Colonic mucosa (tissue), 4 donors: ENCODE measurements at places on chromosomes 1 and 21. TPM values are rescaled to one million over a fixed set of nuclear protein-coding genes. Genes with fewer than 3 reads are reported as not detected.

The KRTAP6-1 gene
- total RNA-seq: not detected

The CLCA4 gene
- 194 TPM for total RNA-seq

The CTTNBP2NL gene
- total RNA-seq: 47.1 TPM

The KRTAP12-2 gene
- total RNA-seq: not detected

The ZNF683 gene
- not detected for total RNA-seq

DNA sequence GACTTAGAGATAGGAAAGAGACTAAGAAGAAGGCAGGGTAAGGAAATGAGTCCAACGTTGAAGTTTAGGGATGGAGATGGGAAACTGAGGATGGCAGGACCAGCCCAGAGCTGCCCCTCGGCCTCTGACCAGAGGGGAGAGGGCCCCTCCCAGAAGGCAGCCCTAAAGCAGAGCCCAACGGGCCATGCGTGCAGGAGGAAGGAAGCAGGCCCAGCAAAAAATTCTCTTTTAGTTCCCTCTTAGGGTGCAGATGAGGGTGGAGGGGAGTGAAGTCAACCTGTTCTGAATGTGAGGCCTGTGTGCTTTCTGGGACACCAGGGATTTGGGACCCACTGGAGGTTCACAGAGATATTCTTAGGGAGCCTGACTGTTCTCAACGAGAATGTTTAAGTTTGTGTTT, 225.4 kb downstream of the RHOU start:
- no peak overlapping the region for H3K4me3 ChIP-seq
- H3K27ac ChIP-seq: no peak overlapping the region
- DNase-seq: no peak
- no peaks in the 10 kb centered on the region for H3K27me3 ChIP-seq
- H3K36me3 ChIP-seq: no peaks in the 10 kb centered on the region

- DNase-seq: peak; percentile 96
These were observed 1.1 kb upstream of the GUCA2A start for GRCh38 chr1:42165511-42166210.

DNA sequence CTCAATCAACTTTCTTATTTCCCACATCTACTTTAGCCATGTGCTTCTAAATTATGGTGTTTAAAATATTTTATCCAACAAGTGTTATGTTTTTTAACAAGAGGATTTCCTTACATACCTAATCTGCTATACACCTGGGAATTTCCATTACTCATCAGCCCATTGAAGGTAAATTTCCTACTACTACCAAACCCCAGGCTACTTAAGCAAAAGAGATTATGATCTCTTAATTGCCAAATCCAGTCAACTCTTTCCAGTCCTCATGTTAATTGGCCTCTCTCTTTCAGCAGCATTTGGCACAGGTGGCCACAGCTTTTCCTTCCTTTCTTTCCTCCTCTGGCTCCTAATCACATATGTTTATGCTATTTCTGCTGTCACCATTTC, 5.1 kb upstream of the C1orf162 start:
- H3K27me3 ChIP-seq: no peaks in the 10 kb centered on the region
- no peaks in the 10 kb centered on the region for H3K36me3 ChIP-seq
- no peak overlapping the region for H3K27ac ChIP-seq
- no peak for DNase-seq
- no peak overlapping the region for H3K4me3 ChIP-seq

DNA sequence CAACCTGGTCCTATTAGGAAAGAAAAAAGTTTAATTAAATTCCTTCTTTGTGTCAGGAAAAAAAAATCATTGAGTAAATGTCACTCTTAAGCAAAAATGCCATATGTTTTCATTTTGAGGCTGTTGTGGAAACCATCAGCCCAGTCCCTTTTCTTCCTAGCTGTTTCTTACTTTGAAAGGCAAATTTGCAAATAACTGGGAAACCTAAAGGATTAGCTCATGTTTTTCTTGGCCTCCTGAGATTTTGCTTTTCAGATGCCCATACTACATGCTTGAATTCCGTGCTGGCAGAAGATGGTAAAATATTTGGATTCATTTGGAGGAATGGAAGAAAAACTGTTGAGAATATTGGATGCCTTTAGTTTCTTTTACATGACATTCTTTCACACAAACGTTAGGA, 182.1 kb upstream of the ADAMTS5 start:
- no peaks in the 10 kb centered on the region for H3K4me1 ChIP-seq
- no peak overlapping the region for H3K27ac ChIP-seq
- H3K27me3 ChIP-seq: no peaks in the 10 kb centered on the region
- H3K36me3 ChIP-seq: no peaks in the 10 kb centered on the region

DNA sequence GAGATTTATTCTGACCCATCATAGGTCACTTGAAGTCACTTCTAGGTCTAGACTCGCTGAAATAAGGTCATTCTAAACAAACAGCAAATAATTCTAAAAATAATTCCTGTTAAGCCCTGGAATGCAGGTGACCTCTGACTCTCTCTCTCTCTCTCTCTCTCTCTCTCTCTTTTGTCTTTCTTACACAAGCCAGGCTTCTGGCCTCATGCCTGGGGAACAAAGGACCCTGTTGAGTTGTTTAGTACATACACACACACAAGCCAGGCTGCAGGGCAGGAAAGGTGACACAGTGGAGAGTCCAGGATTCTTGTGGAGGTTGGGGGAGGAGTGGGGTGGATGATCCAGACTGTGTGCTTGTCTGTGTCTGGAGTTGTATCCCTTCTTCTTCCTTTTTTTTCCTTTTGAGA, 4.0 kb upstream of the MEX3A start:
- H3K27me3 ChIP-seq: no peaks in the 10 kb centered on the region
- no peaks in the 10 kb centered on the region for H3K4me1 ChIP-seq
- H3K36me3 ChIP-seq: no peaks in the 10 kb centered on the region
- no peak overlapping the region for H3K4me3 ChIP-seq
- DNase-seq: no peak
- H3K27ac ChIP-seq: no peak overlapping the region

GRCh38 chr1:184118046-184118445, 66.5 kb downstream of the TSEN15 start:
- H3K27me3 ChIP-seq: no peaks in the 10 kb centered on the region
- no peak overlapping the region for H3K27ac ChIP-seq
- no peak for DNase-seq
- H3K36me3 ChIP-seq: no peaks in the 10 kb centered on the region
- H3K4me3 ChIP-seq: no peak overlapping the region
- no peaks in the 10 kb centered on the region for H3K4me1 ChIP-seq

DNA sequence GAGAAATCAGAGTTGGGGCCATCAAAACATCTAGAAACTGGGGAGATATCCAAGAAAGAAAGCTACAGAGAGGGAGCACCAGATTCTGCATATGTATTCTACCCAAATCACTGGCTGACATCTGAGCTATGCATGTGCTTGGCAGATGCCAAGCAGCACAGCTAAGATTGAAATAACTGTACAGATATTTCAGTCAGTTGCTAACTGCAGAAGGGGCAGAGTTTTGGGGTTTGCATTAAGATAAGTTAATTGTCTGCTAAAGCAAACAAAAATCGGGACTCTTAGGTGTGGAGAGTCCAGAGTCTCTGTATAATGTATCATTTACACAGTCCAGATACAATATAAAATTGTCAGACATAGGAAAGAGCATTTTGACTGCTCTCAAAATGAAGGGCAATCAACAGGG, 437.1 kb downstream of the PTBP2 start:
- no peaks in the 10 kb centered on the region for H3K36me3 ChIP-seq
- DNase-seq: no peak
- no peak overlapping the region for H3K4me3 ChIP-seq
- no peaks in the 10 kb centered on the region for H3K27me3 ChIP-seq

- no peaks in the 10 kb centered on the region for H3K4me1 ChIP-seq
- no peaks in the 10 kb centered on the region for H3K36me3 ChIP-seq
- H3K4me3 ChIP-seq: no peak overlapping the region
- DNase-seq: no peak
These were observed 40.5 kb upstream of the MUTYH start for GRCh38 chr1:45380730-45381129.

GRCh38 chr1:88029142-88029541, 654.9 kb upstream of the PKN2 start:
- no peak overlapping the region for H3K27ac ChIP-seq
- H3K36me3 ChIP-seq: no peaks in the 10 kb centered on the region
- H3K27me3 ChIP-seq: no peaks in the 10 kb centered on the region
- H3K4me3 ChIP-seq: no peak overlapping the region

GRCh38 chr1:156118177-156118868, 3.8 kb downstream of the LMNA start:
- H3K4me3 ChIP-seq: peak overlapping the region; percentile 88
- H3K4me1 ChIP-seq: peaks cover 40% of the 10 kb centered on the region
- peak; percentile 90 for DNase-seq
- H3K27me3 ChIP-seq: no peaks in the 10 kb centered on the region
